Fibroblast of upper back skin (primary cell): ENCODE measurements at places on chromosomes 2 and 18.

- no peak for DNase-seq
These were observed 228.3 kb downstream of the MYCN start for GRCh38 chr2:16168506-16169264.

DNA sequence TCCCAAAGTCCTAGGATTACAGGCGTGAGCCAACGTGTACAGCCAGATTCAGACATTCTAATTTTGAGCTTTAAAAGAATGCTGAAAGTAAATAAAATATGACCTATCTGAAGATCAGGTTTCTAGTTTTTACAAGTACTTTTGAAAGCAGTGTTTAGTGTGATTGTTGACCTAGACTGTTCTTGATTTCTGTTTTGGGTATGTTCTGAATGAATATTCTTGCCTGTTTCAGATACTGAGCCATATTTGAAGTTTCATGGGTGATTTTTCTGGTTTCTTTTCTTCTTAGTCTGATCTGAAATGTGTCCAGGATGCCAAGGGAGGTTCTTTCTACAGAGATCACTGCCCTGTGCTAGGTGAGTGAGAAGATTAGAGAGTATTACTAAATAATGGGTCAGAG, 37.2 kb downstream of the MIB1 start:
- no peak for DNase-seq

GRCh38 chr2:112433932-112434730, 686 bp upstream of the RGPD8 start:
- no peak for DNase-seq

DNA sequence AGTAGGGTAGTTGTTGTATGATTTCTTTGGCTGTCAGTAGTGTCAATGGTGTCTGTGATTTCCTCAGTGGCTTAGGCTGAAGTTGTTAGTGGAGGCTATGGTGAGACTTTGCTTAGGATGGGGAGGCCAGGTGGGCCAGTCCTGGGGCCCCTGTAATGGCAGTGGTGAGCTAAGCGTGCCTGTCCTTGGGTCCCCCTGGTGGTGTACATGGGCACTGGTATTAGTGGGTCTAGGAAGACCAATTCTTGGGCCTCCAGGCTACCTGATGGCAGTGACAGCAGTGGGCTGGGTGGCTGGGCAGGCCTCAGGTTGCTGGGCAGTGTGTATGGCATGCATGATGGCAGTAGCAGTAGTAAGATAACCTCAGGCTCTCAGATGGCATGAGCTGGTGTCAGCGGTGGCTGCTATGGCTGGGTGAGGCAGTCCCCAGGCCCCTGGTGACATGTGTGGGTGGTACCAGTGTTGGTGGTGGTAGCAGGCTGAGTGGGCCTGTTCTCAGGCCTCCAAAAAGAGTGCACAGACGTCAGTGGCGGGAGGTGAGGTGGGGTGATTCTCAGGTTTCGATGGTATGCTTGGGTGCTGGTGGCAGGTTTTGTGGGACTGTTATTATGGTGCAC, 103.2 kb downstream of the KLHL14 start:
- DNase-seq, result no peak

DNA sequence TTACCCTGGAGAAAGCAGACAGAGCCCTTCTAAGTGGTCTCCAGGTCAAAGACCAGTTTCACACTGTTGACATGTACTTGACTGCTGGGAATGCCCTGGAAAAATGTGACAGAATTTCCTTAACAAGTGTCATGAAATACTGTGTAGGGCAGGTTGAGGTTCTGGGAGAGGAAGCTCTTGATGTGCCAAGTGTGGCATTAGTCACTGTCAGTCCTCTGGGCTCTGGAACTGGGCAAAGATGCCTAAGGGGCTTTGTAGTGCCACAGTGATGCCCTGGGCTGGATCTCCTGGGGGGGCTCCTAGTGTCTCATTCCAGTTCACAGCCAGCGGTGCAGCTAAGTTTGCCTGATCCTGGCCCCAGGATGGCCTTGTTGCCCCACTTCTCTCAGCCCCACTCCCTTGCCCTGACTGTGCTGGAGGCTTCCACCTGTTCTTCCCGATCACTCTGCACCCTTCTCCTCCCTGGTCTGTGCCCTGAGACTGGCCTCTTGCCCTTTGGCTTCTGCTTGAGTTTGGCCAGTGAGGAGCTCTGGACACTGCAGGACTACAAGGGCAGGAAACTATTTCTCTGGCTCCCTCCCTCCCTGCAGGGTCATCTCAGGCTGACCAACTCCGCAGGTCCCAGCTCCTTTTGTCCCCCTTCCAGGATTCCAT, 27.0 kb upstream of the FAM124B start:
- DNase-seq, result no peak

DNA sequence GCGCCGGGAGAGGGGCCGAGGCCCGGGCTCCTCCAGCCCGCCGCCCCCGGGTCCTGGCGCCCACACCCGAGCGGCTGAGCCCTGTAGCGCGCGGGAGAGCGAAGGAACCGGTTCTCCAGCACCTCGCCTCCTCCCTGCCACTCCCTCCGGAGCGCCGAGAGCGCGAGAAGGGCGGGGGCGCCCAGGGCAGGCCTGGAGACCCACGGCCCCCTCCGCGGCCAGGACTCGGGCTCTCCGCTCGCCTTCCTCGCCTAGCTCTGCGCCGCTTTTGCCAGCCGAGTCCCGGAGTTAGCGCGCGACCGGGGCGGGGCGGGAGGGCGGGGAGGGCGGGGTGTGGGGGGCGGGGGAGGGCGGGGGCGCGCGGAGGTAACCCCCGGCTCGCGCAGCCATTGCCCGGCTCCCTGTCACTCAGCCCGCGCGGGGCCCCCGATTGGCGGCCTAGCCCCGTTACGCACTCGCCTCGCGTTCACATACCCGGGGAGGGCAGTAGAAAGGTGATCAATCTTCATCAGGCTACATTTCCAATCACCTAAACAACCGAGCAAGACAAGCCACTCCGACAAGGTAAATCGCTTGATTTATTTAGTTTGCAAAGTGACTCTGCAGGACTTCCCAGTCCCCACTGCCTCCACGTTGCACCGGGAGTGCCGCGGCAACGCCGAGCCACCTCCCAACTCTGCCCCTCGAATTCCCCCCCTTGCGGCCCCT, at the start of gene OTX1:
Gene OTX1 (plus strand): TSS at position 497 of the 708 bp plus-strand sequence. CDS start 2,161 bp downstream, outside the sequence.
- DNase-seq, result no peak

GRCh38 chr2:65613968-65614555, 181.7 kb upstream of the SPRED2 start:
- DNase-seq, result no peak

DNA sequence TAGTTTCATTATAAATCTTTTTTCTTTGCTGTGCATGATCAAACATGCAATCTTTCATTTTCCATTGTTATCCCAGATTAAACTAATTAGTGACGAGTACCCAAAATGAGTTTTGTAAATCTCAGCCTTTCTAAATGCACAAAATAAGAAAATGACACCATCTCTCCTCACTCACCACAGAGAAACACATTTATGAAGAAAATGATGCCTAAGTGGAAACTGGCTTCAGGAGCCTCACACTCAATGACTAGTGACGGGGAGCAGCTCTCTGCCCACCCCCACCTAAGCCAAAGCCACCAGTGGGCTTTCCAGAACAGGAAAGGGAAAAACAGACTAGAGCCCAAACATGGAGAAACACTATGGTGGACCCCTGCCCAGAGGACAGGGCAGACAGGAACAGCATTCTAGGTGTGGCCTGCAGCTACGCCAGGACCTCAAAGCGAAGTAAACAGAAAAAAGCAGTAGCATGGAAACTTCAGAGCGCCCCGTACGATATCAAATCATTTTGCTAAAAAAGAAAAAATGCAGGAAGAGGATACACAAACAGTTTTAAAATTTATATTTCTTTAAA, 113.5 kb downstream of the RBMS1 start:
- no peak for DNase-seq
